ENCODE measurements at places on chromosomes 4 and X. TPM values are rescaled to one million over a fixed set of nuclear protein-coding genes. Genes with fewer than 3 reads are reported as not detected.

DNA sequence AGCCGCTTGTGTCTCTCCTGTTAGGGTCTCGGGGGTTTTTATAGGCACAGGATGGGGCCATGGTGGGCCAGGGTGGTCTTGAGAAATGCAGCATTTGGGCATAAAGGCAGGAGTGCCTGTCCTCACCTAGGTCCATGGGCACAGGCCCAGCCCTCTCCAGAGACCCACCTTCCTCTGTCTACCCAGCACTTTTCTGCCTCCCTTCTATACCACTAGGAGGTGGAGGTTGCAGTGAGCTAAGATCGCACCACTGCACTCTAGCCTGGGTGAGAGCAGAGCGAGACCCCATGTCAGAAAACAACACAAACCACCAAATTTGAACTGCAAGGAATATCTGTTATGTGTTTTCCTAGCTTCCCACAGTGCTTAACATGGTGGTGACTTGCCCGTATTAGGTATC, 38.0 kb downstream of the MOB1B start:
- DNase-seq, result no peak
- no peaks in the 10 kb centered on the region for H3K4me1 ChIP-seq
- H3K36me3 ChIP-seq, result no peaks in the 10 kb centered on the region
- H3K4me3 ChIP-seq, result no peak overlapping the region
- no peaks in the 10 kb centered on the region for H3K27me3 ChIP-seq

DNA sequence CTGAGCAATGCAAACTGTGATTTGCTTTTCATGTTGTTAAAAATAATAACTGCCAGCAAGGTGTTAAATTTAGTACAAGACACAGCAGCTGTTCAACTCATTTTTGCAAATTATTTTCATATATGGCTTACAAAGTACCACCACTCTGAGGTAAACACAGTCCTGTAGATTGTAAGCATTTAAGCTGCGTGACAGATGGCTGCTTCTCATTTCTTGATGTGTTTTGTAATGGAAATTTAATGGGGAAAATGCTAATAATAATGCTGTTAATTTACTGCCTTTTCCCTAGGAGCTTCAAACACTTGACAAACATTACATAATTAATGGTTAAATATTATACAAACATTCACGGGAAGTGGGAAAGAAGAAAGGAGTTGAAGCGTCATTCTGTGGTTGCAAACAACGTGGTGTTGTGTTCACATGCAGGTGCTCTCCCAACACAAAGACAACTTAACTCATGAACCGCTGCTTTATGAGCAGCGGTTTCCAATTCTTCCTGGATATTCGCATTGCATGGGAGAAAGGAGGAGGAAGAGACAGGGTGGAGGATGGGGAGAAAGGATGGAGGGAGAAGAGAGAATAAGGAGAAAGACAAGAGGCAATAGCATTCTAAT, 236.8 kb upstream of the VCX start:
- H3K27me3 ChIP-seq, result no peaks in the 10 kb centered on the region
- DNase-seq, result no peak
- H3K36me3 ChIP-seq, result no peaks in the 10 kb centered on the region
- H3K4me1 ChIP-seq, result no peaks in the 10 kb centered on the region
- H3K27ac ChIP-seq, result no peak overlapping the region
- no peak overlapping the region for H3K4me3 ChIP-seq

- no peak overlapping the region for H3K4me3 ChIP-seq
- no peaks in the 10 kb centered on the region for H3K36me3 ChIP-seq
- H3K27me3 ChIP-seq, result no peaks in the 10 kb centered on the region
- H3K27ac ChIP-seq, result no peak overlapping the region
- DNase-seq, result no peak
Measured at GRCh38 chrX:135741192-135741715, 26.7 kb downstream of the CT45A3 start.

GRCh38 chrX:103248553-103248952, 6.4 kb downstream of the TCEAL8 start:
- peaks cover 4% of the 10 kb centered on the region for H3K36me3 ChIP-seq
- H3K27me3 ChIP-seq, result no peaks in the 10 kb centered on the region
- H3K27ac ChIP-seq, result no peak overlapping the region

DNA sequence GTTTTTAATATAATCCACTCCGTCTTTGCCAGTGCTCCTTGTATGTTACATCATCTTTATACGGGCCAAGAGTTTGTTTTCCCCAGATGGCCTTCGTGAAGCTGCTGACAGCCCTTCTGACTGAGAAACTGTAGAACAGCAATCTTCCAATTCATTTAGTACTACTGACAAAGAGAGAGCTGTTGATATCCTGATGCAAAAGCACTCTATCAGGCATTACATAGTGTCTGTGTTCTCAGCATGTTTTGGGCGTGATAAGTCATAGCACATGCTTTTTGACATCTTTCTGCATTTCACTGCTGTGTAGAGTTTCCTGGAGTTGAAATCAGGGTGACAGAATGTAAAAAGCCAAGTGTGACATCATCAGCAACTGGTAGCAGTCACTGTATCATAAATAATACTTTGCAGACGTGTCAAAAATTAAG, 746.3 kb upstream of the FAM241A start:
- no peaks in the 10 kb centered on the region for H3K36me3 ChIP-seq
- H3K4me3 ChIP-seq, result no peak overlapping the region
- DNase-seq, result no peak
- H3K27ac ChIP-seq, result no peak overlapping the region
- H3K4me1 ChIP-seq, result no peaks in the 10 kb centered on the region
- no peaks in the 10 kb centered on the region for H3K27me3 ChIP-seq

DNA sequence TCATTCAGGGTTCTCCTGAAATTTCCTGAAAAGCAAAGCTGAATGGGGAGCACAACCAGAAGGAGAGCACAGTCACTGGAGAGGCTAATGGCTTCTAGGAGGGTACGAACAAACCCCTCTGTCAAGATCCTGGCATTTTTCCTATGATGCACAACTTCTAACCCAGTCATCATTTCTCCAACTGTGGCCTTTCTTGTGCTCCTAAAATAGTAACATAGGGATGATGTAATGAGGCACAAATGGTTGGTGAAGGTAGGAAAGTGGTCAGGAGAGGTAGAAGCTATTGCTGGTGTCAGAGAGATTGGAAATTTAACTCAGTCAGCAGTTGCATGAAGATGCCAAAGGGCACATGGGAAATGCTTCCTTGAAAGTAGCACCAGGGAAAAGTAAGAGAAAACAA, 52.7 kb downstream of the SLC10A7 start:
- H3K4me3 ChIP-seq, result no peak overlapping the region
- H3K27me3 ChIP-seq, result no peaks in the 10 kb centered on the region
- no peak for DNase-seq
- H3K4me1 ChIP-seq, result no peaks in the 10 kb centered on the region

DNA sequence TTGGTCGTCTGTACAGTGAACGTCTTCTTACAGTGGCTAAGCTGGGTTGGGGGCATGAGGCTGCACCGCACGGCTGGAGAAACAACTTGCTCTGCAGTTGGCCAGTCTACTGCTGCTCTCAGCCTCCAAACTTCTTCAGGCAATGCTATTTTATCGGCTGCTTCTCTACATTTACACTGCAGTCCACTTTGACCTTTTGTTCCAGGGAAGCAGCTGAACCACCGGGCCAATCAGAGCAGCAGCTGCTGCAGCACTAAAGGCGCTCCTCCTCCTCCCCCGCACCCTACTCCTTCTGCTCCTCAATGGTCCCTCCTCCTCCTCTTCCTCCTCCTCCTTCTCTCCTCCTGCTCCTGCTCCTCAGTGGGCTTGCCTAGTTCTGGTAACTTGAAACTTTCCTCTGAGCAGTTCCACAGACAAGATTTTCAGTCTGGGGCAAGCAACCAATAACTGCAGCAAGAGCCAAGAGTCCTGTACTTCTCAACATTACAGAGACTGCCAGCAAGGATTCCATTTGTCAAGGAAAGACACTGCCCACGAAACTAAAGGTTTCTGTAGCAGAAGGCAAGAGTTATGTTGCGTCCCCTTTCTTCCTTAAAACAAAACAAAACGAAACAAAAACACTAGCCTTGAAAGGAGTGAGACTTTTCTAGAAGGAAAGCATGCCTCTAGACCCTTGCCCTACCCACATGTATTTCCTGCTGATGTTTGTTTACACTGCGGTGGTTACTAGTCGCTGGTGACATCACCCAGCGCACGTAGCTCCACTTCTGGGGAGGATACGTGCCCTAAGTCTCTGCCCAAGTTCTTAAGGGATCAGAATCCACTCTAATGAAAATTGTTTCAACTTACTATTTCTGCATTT, 125.7 kb upstream of the NAP1L5 start:
- no peaks in the 10 kb centered on the region for H3K36me3 ChIP-seq
- H3K27me3 ChIP-seq, result no peaks in the 10 kb centered on the region
- peak; percentile 97 for DNase-seq
- peak overlapping the region; percentile 41 for H3K4me3 ChIP-seq

GRCh38 chr4:188439641-188440311, 300.5 kb downstream of the TRIML1 start:
- H3K27me3 ChIP-seq, result no peaks in the 10 kb centered on the region
- no peak overlapping the region for H3K27ac ChIP-seq
- no peaks in the 10 kb centered on the region for H3K4me1 ChIP-seq
- no peak overlapping the region for H3K4me3 ChIP-seq

- no peak overlapping the region for H3K27ac ChIP-seq
- H3K4me3 ChIP-seq, result no peak overlapping the region
Measured at GRCh38 chr4:102116121-102116520, 229.2 kb downstream of the SLC39A8 start.

DNA sequence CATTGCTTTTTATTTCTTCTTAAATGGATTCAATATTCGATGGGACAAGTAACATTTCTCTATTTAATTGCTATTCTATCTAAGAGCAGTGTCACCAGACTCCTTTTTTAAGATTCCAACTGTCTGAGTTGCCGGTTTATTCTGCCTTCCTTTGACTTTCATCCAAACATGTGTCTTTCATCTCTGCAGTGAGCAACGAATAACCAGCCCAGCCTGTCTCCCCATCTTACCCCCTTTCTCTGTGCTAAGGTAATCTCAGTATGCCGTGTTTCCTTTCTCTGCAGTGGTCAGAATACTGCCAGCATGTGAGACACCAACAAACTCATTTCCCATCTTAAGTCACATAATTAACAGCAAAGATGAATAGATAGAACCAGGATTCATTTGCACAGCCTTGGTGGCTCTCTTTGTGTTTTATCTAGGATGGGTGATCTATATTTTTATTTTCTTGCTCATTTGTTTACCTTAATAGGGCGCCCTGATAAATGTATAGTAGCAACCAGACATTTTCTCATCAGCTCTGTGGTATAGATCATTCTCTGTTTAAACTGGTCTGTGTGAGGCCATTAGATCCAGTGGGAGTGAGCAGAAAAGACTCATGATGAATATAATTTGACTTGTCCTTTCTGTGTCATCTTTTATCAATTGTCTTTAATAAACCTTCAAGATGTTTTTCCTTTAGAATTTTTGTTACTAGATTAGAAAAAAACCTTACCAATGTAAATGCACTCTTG, 394.8 kb upstream of the IGFBP7 start:
- H3K27ac ChIP-seq, result no peak overlapping the region
- no peak overlapping the region for H3K4me3 ChIP-seq
- no peaks in the 10 kb centered on the region for H3K4me1 ChIP-seq

GRCh38 chrX:13338996-13339515, 19.2 kb upstream of the ATXN3L start:
- H3K36me3 ChIP-seq, result no peaks in the 10 kb centered on the region
- DNase-seq, result no peak
- no peaks in the 10 kb centered on the region for H3K4me1 ChIP-seq
- no peaks in the 10 kb centered on the region for H3K27me3 ChIP-seq

DNA sequence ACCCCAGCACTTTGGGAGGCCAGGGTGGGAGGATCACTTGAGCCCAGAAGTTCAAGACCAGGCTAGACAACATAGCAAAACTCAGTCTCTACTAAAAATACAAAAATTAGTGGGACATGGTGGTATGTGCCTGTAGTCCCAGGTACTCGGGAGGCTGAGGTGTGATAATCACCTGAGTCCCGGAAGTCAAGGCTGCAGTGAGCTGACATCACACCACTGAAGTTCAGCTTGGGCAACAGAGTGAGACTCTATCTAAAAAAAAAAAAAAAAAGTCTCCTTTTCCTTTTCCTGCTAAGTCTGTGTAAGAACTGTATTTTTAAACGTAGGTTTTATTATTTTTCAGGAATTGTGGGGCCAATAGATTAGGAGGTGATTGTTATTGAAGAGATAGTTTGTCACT, 356.7 kb downstream of the ARHGAP24 start:
- no peak overlapping the region for H3K4me3 ChIP-seq
- no peak overlapping the region for H3K27ac ChIP-seq
- H3K36me3 ChIP-seq, result no peaks in the 10 kb centered on the region
- no peak for DNase-seq
- H3K4me1 ChIP-seq, result peaks cover 6% of the 10 kb centered on the region
- H3K27me3 ChIP-seq, result no peaks in the 10 kb centered on the region

- no peaks in the 10 kb centered on the region for H3K36me3 ChIP-seq
- H3K4me1 ChIP-seq, result no peaks in the 10 kb centered on the region
- no peak overlapping the region for H3K4me3 ChIP-seq
- H3K27ac ChIP-seq, result no peak overlapping the region
- no peak for DNase-seq
Measured at GRCh38 chr4:84051639-84052038, 447.5 kb downstream of the NKX6-1 start.

DNA sequence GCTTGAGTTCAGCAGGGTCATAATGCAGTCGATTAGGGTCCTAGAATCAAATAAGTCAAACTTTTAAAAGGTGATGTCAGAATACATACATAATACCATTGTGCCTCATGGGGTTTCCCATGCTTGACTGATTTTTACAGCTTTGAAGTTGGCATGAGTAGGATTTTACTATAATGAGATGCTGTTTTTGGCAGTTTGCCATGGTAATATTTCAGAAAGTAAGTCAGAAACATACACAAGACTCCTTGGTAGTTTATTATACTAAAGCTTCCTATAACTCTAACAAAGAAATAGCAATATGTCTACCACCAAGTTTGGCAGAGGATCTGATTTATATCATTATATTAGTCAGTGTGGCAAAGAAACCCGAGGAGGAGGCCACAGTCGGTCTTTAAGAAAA, 45.2 kb downstream of the PHKA2 start:
- no peaks in the 10 kb centered on the region for H3K4me1 ChIP-seq
- H3K27ac ChIP-seq, result no peak overlapping the region
- no peak overlapping the region for H3K4me3 ChIP-seq
- no peak for DNase-seq
- H3K27me3 ChIP-seq, result no peaks in the 10 kb centered on the region
- peaks cover 4% of the 10 kb centered on the region for H3K36me3 ChIP-seq

Gene GUCY1A1
- total RNA-seq, result 59.9 TPM

Gene CYTL1
- not detected for total RNA-seq

Measured in upper lobe of left lung (tissue), 6 donors.